SJCRH30 (cell line): ENCODE measurements at places on chromosomes 4 and X. TPM values are rescaled to one million over a fixed set of nuclear protein-coding genes. Genes with fewer than 3 reads are reported as not detected.
A peak's percentile ranks its signal among the peaks of the same experiment; 100 is the strongest.

Gene KLHL13
- 47.0 and 48.3 TPM in 2 replicates for total RNA-seq

Gene CACNA1F
- not detected in 2 replicates for total RNA-seq

Gene MAGEA8
- total RNA-seq: not detected in 2 replicates

Gene HPGD
- total RNA-seq: not detected in 2 replicates

Gene ALPK1
- 5.0 and 5.1 TPM in 2 replicates for total RNA-seq

Gene KANTR
- total RNA-seq: 5.7 and 6.7 TPM in 2 replicates

Gene OR13H1
- total RNA-seq: not detected in 2 replicates

Gene GAGE12H
- total RNA-seq: not detected in 2 replicates

Gene TBC1D9
- total RNA-seq: 27.3 and 29.0 TPM in 2 replicates

- peak; percentile 4 for DNase-seq
Measured at GRCh38 chr4:151166636-151167035, 67.2 kb downstream of the RPS3A start.

DNA sequence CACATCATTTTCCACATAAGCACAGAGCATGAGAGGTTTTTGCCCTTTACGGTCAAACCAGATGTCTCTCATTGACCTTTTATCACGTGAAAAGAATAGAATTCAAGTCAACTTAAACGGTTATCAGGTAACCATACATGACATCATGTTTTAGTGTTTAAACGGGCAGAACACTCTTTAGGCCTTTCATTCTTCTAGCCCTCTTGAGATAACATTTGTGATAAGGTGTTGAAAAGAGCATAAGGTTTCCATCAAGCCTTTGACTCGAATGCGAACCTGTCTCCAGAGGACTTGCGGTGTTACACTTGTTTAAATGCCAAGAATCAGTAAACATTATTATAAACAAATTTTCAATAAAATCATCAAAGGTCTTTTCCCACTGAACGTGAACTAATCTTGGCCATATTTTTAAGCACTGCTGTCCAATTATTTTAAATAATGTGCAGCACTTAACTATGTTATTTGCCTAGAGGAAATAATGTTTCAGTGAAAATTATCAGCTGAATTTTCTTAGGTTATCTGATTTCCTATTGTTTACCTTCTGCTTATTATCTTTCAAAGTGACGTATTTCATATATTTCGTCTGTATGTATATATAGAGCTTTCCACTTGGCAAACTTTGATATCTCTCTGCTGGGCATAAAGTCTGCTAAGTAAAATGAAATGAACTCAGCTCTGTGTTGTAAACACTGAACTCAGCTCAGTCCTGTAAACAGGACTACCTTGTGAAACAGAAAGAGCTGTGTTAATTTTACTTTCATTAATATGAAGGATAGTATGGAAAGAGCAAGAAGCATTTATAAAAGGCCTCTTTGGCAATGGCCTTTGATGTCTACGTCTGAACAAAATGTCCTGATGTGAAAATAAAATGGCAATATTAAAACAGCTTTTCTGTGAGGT is 33.3 kb downstream of the TENM3 start:
- no peak for DNase-seq

DNA sequence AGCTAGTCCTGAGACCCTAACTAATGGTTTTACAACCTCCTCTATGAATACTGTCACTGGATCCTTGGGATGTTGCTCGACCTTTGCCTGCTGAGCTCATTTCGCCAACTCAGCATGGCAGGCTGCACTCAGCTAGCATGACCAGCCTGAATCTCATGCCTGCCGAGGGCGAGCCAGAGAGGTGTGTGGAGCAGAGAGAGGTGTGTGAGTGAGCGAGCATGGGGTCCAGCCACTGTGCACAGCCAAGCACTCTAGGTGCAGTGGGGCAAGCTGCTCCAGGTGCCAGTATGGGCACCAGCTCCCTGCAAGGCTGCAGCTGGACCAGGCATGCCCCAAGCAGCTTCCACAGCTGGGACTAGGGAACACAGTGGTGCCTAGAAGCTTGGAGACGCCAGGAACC is 410.9 kb downstream of the PCDH10 start:
- DNase-seq: no peak

GRCh38 chr4:8534129-8534528 is 46.1 kb upstream of the GPR78 start:
- peak; percentile 68 for DNase-seq

DNA sequence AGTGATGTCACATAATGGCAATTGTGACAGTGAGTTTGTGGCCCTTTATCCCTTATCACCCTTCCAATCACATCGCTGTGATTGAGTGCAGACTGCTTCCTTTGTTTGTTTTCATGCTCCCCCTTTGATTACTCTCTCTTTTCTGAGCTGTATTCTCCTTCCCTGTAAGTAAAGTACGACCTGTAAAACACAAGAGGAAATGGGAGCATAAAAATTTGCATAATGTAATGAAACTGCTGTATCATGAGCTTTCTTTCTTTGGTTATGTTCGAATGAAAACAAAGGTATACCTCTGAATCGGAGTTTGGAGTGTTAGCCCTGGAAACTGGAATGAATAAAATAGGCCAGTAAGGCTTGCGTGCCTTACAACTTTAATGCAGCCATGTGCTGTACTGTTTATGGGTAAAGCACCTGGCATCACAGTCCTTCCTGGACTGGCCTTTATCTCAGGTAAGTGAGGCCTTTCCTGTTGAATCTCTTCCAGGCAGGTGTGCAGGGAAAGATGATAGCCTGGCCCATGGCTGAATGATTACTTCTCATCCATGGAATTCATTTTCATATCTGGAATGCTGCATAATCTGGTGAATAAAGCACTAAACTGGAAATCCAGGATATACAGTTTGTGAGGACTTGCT is 26.6 kb upstream of the HS3ST1 start:
- no peak for DNase-seq

DNA sequence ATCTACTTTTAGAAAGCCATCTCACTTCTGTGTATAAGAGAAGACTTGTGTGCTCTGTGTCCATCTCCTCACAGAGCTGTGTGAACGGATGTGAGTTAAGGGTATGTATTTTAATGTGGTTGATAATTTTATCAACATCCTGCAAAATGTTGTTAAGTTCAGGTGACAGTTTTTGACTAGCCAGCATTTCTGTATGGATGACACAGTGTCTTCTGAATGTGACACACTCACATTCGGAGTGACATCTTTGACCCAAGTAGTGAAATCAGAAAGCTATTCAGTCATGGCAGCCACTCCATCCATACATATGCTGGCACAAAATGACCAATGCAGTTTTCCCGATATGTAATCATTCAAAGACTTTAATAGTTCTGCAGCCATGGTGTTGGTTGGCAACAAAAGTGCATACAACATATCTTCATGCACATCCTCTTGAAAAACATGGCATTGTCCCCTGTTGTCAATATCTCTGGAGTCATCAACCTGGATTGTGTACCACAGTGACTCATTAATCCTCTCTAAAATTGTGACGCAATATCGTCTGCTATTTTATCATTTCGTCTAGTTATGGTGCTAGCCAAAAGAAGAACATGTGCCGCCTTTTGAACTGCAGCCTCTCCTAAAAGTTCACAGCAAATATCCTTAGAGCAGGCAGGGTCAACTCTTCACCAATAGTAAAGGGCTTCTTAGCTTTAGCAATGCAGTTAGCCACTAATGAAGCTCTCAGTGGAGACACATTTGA is 6.8 kb upstream of the FGF2 start:
- DNase-seq: no peak

DNA sequence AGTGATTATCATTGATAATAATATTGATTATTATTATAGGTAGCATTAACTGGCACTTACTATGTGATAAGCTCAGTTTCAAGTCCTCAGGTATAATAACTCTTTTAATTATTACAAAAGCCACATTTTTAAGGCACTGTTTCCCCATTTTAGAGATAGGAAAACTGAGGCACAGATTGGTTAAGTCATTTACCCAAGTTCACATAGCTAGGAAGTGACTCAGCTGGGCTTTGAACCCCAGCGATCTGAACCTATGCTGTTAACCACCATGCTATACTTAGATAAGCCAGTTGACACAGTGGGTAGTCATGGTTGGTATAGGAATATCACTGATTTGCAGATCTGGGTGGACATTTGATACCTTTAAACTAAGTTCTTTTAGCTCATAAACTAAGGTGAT is 110.4 kb downstream of the FRAS1 start:
- DNase-seq: no peak

GRCh38 chrX:38342853-38343778 is 9.3 kb upstream of the OTC start:
- DNase-seq: no peak

DNA sequence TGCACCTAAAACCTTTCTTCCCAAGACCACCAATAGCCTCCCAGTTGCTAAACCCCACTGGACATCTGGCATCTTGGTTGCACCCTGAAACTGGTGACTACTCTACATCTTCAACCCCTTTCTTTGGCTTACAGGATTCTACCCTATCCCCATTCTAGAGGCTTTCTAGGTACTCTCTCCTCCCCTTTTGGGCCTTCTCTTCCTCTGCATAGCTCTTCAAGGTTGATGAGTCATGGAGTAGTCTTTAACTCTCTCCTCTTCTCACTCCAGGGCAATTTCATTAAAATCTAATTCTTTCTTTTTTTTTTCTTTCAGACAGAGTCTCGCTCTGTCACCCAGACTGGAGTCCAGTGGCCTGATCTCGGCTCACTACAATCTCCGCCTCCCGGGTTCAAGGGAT is 16.8 kb downstream of the APOO start:
- no peak for DNase-seq
